WTC11 (cell line): ENCODE measurements at places on chromosomes 5 and 9. TPM values are rescaled to one million over a fixed set of nuclear protein-coding genes. Genes with fewer than 3 reads are reported as not detected.

DNA sequence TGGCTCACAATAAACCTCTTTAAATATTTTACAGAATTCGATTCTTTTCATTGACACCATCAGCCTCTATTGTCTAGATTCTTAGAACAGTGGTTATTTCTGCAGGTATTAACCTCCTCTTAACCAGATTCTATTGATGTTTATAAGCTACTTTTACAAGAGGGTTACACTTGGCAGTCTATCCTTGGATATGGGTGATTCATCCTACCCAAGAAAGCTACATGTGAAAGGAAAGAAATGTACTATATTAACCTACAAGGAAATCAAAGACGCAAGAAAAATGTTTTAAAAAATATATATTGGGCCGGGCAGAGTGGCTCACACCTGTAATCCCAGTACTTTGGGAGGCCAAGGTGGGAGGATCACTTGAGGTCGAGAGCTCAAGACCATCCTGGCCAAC lies 16.7 kb downstream of the SLC25A25 start:
- DNase-seq = no peak

GRCh38 chr5:108546939-108547338 lies 165.0 kb upstream of the FBXL17 start:
- DNase-seq = no peak

DNA sequence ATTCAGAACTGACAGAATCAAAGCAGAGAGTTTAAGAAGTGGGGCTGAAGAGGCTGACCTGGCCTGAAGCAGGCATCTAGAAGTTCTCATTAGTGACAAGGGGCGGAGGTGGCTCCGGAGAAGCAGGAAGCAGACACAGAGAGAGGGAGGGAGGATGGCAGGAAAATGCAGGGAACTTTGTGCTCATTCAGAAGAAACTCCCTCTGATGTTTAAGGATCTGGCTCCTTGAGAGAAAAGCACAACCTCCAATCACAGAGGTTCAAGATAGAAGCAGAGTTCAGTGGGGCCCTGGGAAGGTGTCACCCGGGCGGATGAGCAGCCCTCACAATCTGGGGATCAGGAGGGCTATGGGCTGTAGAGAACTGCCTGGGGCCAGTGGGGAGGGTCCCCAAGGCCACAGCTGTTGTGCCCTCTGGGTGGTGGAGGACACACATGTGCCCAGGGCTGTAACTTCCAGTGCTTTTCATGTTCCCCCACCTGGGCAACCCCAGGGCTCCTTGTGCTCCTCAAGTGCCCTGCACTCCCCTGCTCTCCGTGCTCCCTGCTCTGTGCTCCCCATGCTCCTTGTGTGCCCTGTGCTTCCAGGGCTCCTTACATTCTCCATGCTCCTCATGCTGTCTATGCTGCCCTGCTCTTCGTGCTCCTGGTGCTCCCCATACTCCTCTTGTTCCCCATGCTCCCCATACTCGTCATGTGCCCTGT lies 51.4 kb downstream of the TRIP13 start:
- DNase-seq = no peak

The SH3GLB2 gene
- 59.7 to 65.7 TPM (median 62.9 TPM) in 3 replicates for total RNA-seq
